SJCRH30 (cell line): ENCODE measurements at places on chromosomes 5 and 9. TPM values are rescaled to one million over a fixed set of nuclear protein-coding genes. Genes with fewer than 3 reads are reported as not detected.

ZNF782 gene
- 7.2 and 9.3 TPM in 2 replicates for total RNA-seq

LCN15 gene
- not detected in 2 replicates for total RNA-seq

DNM1 gene
- 1.7 and 3.8 TPM in 2 replicates for total RNA-seq

FABP6 gene
- 0.20 and 0.43 TPM in 2 replicates for total RNA-seq

ZNF622 gene
- 15.8 and 16.3 TPM in 2 replicates for total RNA-seq

F2R gene
- total RNA-seq, result 99.3 and 103 TPM in 2 replicates
